Heart right ventricle (tissue), 16 donors: ENCODE measurements at places on chromosomes 7 and 10.

- DNase-seq, result no peak
- no peak overlapping the region for H3K4me3 ChIP-seq
- H3K36me3 ChIP-seq, result no peaks in the 10 kb centered on the region
- no peaks in the 10 kb centered on the region for H3K27me3 ChIP-seq
Observed at GRCh38 chr7:138632384-138632783, 68.8 kb downstream of the SVOPL start.

- no peak overlapping the region for H3K27ac ChIP-seq
- peaks cover 38% of the 10 kb centered on the region for H3K4me1 ChIP-seq
- no peak overlapping the region for H3K4me3 ChIP-seq
- no peaks in the 10 kb centered on the region for H3K36me3 ChIP-seq
Observed at GRCh38 chr10:77618117-77618516, 19.5 kb downstream of the KCNMA1 start.

- no peaks in the 10 kb centered on the region for H3K27me3 ChIP-seq
- peaks cover 2% of the 10 kb centered on the region for H3K4me1 ChIP-seq
- peak overlapping the region; percentile 58 for H3K4me3 ChIP-seq
- no peaks in the 10 kb centered on the region for H3K36me3 ChIP-seq
Observed at GRCh38 chr7:36390199-36391090, 783 bp downstream of the ANLN start.

DNA sequence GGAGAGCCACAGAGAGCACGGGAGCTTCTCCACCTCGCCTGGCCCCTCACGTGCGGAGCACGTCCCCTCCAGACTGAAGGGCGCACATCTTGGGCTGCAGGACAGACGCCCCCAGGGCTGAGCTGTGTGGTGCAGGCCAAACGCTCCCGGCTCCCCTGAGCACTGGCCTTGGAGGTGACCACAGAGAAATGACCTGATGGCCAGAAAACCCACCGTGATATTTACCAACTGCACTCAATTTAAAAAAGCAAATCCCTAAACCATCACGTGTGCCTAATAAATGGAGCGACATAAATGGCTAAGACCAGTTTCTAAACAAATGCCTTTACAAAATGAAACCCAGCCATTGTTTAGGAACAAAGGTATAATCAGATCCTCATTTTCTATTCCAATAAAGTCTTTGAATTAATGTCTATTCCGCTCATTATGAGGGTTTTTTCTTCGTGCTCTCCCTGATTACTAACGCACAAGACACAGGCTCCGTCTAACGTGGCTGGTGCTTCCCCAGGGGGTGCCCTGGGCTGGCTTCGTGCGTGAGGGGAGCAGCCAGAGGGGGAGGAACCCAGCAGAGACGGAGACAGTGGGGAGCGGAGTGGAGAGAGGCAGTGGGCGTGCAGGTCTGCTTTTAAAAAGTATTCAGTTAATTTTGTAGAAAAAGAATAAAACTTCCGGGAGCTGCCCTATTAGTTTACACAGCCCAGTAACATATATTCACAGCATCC, 190.3 kb downstream of the DNAJB6 start:
- H3K27ac ChIP-seq, result no peak overlapping the region
- H3K4me1 ChIP-seq, result no peaks in the 10 kb centered on the region
- H3K27me3 ChIP-seq, result peaks cover 4% of the 10 kb centered on the region

GRCh38 chr7:44211126-44211675, 10.4 kb downstream of the YKT6 start:
- no peak overlapping the region for H3K4me3 ChIP-seq
- no peaks in the 10 kb centered on the region for H3K27me3 ChIP-seq
- H3K27ac ChIP-seq, result no peak overlapping the region
- H3K4me1 ChIP-seq, result no peaks in the 10 kb centered on the region

- no peak for DNase-seq
- H3K36me3 ChIP-seq, result no peaks in the 10 kb centered on the region
- H3K27me3 ChIP-seq, result no peaks in the 10 kb centered on the region
- no peak overlapping the region for H3K27ac ChIP-seq
- H3K4me3 ChIP-seq, result no peak overlapping the region
- peaks cover 8% of the 10 kb centered on the region for H3K4me1 ChIP-seq
Observed at GRCh38 chr7:90777886-90778285, 181.8 kb downstream of the CDK14 start.

GRCh38 chr7:128742206-128742605, 3.0 kb downstream of the CALU start:
- no peak overlapping the region for H3K4me3 ChIP-seq
- no peak overlapping the region for H3K27ac ChIP-seq
- no peaks in the 10 kb centered on the region for H3K27me3 ChIP-seq
- no peak for DNase-seq
- peaks cover 64% of the 10 kb centered on the region for H3K4me1 ChIP-seq
- H3K36me3 ChIP-seq, result peaks cover 9% of the 10 kb centered on the region

- H3K4me3 ChIP-seq, result no peak overlapping the region
- H3K36me3 ChIP-seq, result no peaks in the 10 kb centered on the region
- DNase-seq, result no peak
Observed at GRCh38 chr7:66453340-66453739, 175.3 kb upstream of the KCTD7 start.

- DNase-seq, result no peak
- peaks cover 26% of the 10 kb centered on the region for H3K36me3 ChIP-seq
- peaks cover 78% of the 10 kb centered on the region for H3K4me1 ChIP-seq
- H3K27me3 ChIP-seq, result no peaks in the 10 kb centered on the region
Observed at GRCh38 chr10:13704964-13705363, 118.2 kb downstream of the PRPF18 start.

DNA sequence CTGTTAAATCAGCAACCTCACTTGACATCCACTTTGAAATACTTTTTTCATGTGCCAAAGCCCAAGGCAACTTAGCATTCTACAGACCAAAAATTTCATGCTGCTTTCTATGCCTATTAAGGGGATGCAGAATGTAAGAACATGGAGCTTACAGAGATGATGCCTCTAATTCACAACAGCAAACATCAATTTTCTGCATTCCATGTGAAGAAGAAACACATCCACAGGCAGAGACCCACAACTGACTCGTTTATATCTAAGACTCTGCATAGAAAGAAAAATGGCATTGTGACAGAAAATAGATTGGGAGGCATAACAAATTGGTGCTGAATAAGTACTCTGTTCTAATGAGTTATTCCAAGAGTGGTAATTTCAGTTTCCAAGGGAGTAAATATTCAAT, 107.6 kb downstream of the SGMS1 start:
- no peak overlapping the region for H3K4me3 ChIP-seq
- DNase-seq, result no peak
- no peak overlapping the region for H3K27ac ChIP-seq
- H3K36me3 ChIP-seq, result no peaks in the 10 kb centered on the region
- H3K4me1 ChIP-seq, result peaks cover 39% of the 10 kb centered on the region

- no peak overlapping the region for H3K27ac ChIP-seq
- DNase-seq, result no peak
- H3K4me3 ChIP-seq, result no peak overlapping the region
- peaks cover 18% of the 10 kb centered on the region for H3K4me1 ChIP-seq
- H3K36me3 ChIP-seq, result no peaks in the 10 kb centered on the region
- H3K27me3 ChIP-seq, result no peaks in the 10 kb centered on the region
Observed at GRCh38 chr7:5433181-5433580, 9.5 kb upstream of the TNRC18 start.

DNA sequence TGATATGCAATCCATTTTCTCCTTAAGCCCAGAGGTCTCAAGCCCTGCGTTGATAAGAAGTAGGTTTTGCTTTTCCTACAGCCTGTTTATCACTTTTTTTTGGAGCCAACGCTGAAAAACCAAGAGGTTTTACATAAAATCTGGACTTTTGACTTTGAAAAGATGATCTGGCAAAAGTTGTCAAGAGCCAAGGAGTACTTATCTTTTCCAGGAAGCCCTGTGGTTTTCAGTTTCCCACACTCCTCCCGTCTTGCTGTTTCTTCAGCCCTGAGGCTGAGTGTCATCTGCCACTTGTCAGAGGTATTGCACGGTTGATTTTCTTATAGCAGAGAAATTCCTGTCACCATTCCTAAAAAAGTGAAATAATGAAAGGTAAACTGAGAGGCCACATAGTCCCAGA, 108.7 kb downstream of the TYW1 start:
- H3K4me1 ChIP-seq, result peaks cover 20% of the 10 kb centered on the region
- H3K36me3 ChIP-seq, result peaks cover 20% of the 10 kb centered on the region
- H3K4me3 ChIP-seq, result no peak overlapping the region
- DNase-seq, result no peak

GRCh38 chr10:71223347-71224058, 11.1 kb downstream of the UNC5B start:
- DNase-seq, result no peak
- no peak overlapping the region for H3K27ac ChIP-seq
- H3K4me1 ChIP-seq, result peaks cover 61% of the 10 kb centered on the region
- H3K36me3 ChIP-seq, result no peaks in the 10 kb centered on the region
- no peak overlapping the region for H3K4me3 ChIP-seq

DNA sequence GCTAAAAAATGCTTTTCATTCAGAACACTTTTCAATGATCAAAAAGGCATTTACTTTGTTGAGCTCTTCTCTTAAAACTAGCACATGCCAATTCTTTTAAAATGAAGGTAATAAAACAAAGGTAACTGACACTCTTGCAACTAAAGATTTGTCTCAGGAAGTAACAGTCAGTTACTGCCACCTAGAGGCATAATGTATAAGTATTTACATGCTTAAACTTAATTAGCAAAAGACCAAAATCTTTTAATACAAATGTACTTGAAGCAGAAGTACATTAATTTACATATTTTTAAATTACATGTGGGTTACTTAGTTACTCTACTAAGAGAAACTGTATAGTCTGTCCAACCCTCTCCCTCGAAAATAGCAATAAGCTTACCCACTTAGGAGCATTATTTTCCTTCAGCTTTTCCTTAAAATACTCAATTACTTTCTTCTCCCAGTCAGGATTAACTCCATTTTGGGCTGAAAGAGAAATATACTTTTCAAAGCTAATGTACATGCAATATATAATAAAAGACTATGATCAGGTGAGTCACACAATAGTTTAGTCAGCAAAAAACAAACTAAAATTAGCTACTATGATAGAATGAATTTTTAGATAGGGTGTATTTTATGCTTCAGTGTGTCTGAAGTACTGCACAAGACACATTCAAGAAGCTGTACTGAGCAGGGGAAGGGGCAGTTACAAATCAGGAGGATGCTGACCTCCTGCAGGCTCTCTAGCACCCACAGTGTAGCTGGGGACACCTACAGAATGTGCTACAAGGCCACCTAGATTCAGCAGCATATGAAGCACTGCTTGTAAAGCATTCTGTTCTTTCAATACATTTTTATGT, 13.0 kb downstream of the MCMBP start:
- H3K4me1 ChIP-seq, result peaks cover 14% of the 10 kb centered on the region
- peaks cover 38% of the 10 kb centered on the region for H3K36me3 ChIP-seq
- no peak overlapping the region for H3K27ac ChIP-seq
- no peak for DNase-seq
- no peak overlapping the region for H3K4me3 ChIP-seq
- no peaks in the 10 kb centered on the region for H3K27me3 ChIP-seq

- no peak overlapping the region for H3K4me3 ChIP-seq
- no peak overlapping the region for H3K27ac ChIP-seq
- no peak for DNase-seq
- H3K36me3 ChIP-seq, result no peaks in the 10 kb centered on the region
Observed at GRCh38 chr10:113609704-113610108, 54.1 kb downstream of the NRAP start.

DNA sequence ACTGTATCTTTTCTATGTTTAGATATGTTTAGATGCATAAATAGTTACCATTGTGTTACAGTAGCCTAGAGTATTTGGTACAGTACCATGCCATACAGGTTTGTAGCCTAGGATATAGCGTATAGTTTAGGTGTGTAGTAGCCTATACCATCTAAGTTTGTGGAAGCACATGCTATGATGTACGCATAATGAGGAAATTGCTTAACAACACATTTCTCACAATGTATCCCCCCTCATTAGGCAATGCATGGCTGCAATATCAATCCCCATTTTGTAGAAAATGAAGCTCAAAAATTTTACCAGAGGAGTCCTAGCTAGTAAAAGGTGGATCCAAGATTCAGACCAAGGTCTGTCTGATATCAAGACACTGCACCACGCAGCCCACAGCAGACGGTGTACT, 376.4 kb upstream of the NFE2L3 start:
- H3K27ac ChIP-seq, result no peak overlapping the region
- no peaks in the 10 kb centered on the region for H3K27me3 ChIP-seq
- H3K36me3 ChIP-seq, result no peaks in the 10 kb centered on the region
- no peak overlapping the region for H3K4me3 ChIP-seq

GRCh38 chr7:26087321-26088091, 64.5 kb upstream of the NFE2L3 start:
- H3K27me3 ChIP-seq, result peaks cover 4% of the 10 kb centered on the region
- H3K36me3 ChIP-seq, result no peaks in the 10 kb centered on the region
- DNase-seq, result no peak
- H3K27ac ChIP-seq, result no peak overlapping the region
- no peaks in the 10 kb centered on the region for H3K4me1 ChIP-seq
- no peak overlapping the region for H3K4me3 ChIP-seq

DNA sequence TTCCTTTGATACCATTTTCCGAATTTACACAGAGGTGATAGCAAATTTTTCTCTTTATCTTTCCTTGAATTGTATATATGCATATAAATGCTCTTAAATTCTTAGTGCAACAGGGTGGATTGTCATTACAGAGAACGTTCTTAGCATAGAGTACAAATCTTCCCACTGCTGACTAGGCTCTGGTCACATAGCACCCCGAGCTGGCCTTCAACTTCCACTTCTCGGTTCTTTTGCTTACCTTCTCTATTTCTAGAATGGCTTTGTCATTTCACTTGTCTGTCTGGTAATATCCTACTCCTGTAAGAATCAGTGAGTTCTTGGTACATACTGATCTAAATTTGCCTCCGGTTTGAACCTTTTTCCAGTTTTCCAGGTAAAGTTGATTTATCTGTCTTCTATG, 13.4 kb downstream of the ADIRF start:
- H3K36me3 ChIP-seq, result no peaks in the 10 kb centered on the region
- H3K27me3 ChIP-seq, result no peaks in the 10 kb centered on the region
- no peak for DNase-seq

- peaks cover 39% of the 10 kb centered on the region for H3K4me1 ChIP-seq
- H3K27me3 ChIP-seq, result no peaks in the 10 kb centered on the region
- no peak overlapping the region for H3K4me3 ChIP-seq
- H3K27ac ChIP-seq, result peak overlapping the region; percentile 21
- no peaks in the 10 kb centered on the region for H3K36me3 ChIP-seq
- no peak for DNase-seq
Observed at GRCh38 chr10:97711640-97712572, 1.6 kb upstream of the MARVELD1 start.

GRCh38 chr10:2081501-2081900, 344.2 kb upstream of the ADARB2 start:
- H3K36me3 ChIP-seq, result no peaks in the 10 kb centered on the region
- H3K27ac ChIP-seq, result no peak overlapping the region
- no peak overlapping the region for H3K4me3 ChIP-seq
- no peaks in the 10 kb centered on the region for H3K27me3 ChIP-seq
- DNase-seq, result no peak

GRCh38 chr10:34808801-34809745, 6.0 kb downstream of the PARD3 start:
- no peaks in the 10 kb centered on the region for H3K36me3 ChIP-seq
- peaks cover 7% of the 10 kb centered on the region for H3K4me1 ChIP-seq
- H3K27me3 ChIP-seq, result no peaks in the 10 kb centered on the region
- H3K27ac ChIP-seq, result peak overlapping the region; percentile 17
- peak; percentile 44 for DNase-seq
